ENCODE measurements at places on chromosomes 5 and 9. TPM values are rescaled to one million over a fixed set of nuclear protein-coding genes. Genes with fewer than 3 reads are reported as not detected.

GRCh38 chr5:113474100-113474728 lies 14.0 kb downstream of the MCC start:
- DNase-seq = no peak

DNA sequence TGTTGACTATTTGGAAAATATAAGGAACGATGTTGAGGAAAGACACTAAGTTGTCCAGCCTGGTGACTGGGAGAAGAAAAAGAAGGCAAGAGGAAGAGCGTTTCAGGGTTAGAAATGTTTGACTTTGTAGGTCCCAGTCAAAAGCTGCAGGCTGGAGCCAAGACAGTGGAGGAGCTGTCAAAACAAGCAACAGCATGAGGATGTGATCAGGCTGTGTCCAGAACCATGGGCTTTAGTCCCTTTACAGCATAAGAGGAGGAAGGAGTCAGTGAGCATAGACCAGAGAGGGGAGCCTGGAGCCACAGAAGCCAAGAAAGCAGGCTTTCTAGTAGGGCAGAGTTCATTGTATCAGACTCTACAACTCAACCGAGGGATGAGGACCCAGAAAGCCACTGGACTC lies 658.5 kb downstream of the BNC2 start:
- DNase-seq = no peak

- peak; percentile 99 for DNase-seq
Observed at GRCh38 chr5:1515921-1516571, 7.7 kb downstream of the LPCAT1 start.

DNA sequence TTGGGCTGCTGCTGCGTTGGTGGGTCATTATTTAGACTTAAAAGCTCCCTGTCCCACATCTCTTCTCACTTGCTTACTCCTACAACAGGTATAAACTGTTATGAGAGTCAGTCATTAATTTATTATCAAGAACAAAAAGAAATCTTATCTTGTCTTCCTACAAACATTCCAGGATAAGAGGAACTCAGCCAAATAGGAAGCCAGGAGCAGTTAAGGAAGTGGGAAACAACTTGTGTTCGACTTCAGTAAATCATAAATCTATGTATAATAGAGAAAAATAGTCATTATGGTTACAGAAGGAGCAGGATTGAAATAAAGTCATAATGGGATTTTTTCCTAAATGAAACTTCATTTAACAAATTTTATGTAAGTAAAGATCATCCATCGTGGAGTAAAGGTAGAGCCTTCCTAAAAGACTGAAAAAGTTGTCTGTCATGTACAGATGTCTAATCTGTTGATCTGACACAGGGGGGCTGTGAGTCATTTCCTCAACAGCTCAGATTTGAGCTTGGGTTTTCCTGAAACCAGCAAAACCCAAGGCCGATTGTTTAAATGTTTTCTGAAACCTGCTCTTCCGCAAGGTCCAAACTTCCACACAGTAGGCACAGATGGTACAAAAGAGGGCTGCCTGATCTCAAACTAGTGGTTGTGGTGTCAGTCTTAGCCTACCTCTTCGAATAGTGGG lies 25.3 kb upstream of the LRRTM2 start:
- no peak for DNase-seq

GRCh38 chr9:115373710-115374045 lies 255.7 kb upstream of the TNC start:
- no peak for DNase-seq

GRCh38 chr9:13513286-13513685 lies 233.8 kb upstream of the MPDZ start:
- DNase-seq = no peak

GRCh38 chr5:151196556-151197290 lies 27.2 kb downstream of the CCDC69 start:
- DNase-seq = no peak

GRCh38 chr9:124673063-124673462 lies 98.0 kb downstream of the NR6A1 start:
- no peak for DNase-seq

DNA sequence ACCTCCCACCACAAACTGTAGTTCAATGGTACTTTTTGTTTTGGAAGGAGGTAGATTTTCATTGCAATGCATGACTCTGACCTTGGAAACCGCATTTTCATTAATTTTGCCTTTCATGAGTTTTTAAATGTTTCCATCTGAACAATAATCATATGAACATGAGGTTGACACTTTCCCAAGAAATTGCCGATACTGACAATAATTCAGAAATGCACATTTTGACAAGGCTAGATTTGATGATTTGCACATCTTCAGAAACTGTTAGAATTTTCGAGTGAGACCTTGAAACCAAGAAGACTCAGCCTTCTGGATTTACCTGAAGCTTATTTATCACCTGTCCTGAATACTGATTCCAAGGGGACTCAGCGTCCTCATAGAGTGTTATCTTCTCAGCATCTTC lies 93.8 kb upstream of the NTRK2 start:
- no peak for DNase-seq

The ZNF608 gene
- total RNA-seq = 37.5 TPM

DNA sequence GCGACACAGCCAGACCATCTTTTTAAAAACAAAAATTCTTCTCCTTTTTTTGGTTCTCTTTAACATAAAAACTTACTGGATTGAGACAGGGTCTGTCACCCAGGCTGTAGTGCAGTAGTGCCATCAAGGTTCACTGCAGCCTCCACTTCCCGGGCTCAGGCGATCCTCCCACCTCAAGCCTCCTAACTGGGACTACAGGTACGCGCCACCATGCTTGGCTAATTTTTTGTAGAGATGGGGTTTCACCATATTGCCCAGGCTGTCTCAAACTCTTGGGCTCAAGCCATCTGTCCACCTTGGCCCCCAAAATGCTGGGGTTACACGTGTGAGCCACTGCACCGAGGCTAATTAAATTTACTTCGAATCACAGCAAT lies 13.8 kb downstream of the HNRNPK start:
- no peak for DNase-seq

GRCh38 chr9:13269589-13270452 lies 9.7 kb downstream of the MPDZ start:
- no peak for DNase-seq

The IFNE gene
- total RNA-seq = 0.44 TPM

DNA sequence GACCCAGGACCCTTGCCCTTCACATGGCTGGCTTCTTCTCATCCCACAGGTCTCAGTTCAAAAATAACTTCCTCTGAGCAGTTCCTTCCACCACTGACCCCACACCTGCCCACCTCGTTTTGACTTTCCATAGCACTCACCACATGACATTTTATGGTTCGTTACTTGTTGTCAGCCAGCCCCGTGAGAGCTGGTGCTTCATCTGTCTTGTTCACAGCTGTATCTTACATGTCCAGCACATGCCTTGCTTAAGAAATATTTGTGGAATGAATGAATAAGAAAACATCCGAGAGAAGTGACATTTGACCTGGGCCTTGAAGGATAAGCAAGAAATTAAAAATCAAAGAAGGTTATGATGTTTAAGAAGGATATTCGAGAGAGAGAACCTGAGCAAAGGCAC lies 193.9 kb downstream of the RFK start:
- no peak for DNase-seq

The FYB1 gene
- total RNA-seq = 0.46 TPM

GRCh38 chr9:81416476-81417298 lies 272.7 kb downstream of the TLE1 start:
- DNase-seq = no peak

DNA sequence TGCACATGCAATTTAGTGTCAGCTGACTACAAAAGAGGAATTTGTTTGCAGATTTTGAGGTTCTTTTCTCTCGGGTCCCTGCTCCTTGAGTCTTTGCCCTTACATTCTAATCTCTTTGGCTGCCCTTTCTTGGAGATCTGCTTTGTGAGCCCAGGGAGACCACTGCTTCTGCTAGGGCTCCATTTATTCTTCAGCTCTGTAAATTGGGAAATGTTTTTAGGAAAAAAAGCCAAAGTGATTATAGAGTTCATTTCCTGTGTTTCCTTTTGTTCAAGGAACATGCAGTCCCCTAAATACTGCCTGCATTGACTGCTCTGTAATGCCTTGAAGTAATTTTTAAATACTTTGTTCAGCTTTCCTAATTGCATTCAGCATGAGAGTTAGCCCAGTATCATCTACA lies 197.4 kb downstream of the CSNK1G3 start:
- no peak for DNase-seq

DNA sequence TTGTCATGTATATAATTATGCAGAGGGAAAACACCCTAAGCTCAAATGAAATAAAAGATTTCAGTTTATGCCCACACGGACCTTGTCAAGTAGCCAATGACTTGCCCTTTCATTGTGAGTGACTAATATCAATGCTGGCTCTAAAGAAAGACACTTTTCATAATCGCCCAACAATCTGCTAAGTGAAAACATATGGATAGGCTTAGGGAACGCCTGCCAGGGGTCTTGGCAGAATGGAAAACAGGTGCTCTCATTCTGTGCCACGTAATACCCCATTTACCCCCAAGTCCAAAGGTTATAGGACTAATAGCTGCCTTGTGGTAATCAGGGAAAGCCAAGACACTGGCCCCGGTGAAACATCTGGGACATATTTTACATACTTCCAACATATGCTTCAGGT lies 157.7 kb downstream of the SLF1 start:
- no peak for DNase-seq
